ENCODE measurements at places on chromosomes 11 and 22.

DNA sequence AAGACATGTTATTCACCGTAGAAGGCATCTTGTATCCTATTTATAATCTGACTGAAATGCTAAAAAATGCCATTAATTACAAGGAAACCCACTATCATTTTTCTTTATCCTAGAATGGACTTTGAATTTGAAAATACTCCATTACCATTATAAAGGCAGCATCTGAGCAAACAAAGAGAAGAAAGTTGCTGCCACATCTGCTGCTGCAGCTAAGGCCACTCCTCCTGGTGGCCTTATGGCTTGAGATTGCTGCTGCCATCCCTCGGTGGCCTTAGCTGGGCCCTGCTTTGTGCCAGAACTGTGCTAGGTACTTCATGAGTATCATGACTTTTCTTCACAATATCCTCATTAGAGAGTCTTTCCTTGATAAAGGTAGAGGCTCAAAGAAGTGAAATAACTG, 1210.1 kb upstream of the TENM4 start:
- no peak for DNase-seq

- no peak for DNase-seq
Measured at GRCh38 chr11:130042093-130042591, 27.6 kb upstream of the APLP2 start.

- DNase-seq, result no peak
Measured at GRCh38 chr11:15757048-15757698, 599.2 kb downstream of the SOX6 start.

- no peak for DNase-seq
Measured at GRCh38 chr22:35229865-35230264, 27.4 kb upstream of the HMGXB4 start.

DNA sequence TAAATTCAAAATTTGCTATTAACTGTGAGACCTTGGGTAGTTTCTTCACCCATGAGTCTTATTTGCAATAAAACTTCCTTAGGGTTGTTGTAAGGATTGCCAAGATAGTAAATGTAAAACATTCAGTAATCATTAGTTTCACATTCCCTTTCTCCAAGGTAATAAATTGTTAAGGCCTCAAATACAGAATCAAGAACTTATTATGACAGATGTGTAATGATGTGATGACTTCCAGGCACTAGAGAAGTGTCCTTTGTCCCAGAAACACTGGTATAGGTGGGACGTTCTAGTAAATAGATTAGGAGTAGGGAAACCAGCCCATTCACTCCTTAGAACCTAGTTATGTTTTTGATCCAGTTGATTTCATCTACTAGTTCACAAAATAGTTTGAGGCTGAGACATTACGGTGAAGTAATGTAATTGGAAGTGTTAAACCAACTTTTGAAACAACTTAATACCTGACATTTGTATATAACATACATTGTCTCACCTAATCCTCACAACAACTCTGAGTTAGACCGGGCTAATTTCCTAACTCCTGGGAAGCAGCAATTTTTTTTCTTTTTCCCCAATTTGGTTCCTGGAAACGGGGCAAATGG, 25.5 kb downstream of the CTNND1 start:
- no peak for DNase-seq

DNA sequence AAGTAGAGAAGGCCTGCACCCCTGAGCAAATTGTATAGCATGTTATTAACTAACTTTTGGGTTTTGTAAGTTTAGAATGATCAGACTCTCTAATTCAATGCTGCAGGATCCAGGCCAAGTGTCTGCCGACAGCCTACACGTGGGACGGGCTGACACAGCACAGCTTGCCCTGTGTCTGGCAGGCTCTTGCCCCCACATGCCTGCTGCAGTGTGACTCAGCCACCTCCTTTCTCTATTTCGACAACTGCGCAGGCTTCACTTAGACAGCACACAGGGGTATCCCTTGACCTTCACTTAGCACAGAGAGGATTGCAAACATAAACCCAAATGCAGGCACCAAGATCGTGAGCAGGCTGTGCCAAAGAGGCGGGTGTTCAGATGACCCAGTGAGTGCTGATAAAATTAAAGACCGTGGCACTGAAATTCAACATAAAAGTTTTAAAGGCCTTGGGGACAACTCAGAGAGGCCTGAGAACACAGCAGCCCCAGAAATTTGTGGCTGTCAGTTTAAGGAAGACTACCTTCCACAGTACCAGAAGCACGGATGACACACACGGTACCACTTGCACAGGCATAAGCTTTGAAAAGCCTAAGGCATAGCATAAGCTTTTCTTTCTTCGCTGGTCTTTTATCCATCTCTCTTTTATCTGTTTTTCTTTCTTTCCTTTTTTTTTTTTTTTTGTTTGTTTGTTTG, 37.8 kb downstream of the SCN3B start:
- no peak for DNase-seq

DNA sequence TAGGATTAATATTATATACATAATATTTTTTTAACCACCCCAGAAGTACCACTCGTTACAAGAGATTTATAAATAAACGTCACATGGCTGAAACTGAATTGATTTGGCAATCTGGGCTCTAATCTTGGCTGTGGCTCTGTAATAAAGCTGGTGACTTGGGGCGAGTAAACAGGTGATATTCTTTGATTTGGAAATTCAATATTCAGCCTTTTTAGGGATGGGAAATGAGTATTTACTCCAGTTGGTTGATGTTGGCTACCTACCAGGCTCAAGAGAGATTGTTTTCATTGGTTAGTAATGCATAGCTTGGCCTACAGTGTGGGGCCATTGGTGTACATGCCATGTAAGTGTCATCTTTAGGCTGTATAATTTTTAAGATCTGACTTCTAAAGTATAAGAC, 117.7 kb upstream of the SORL1-AS1 start:
- DNase-seq, result no peak

DNA sequence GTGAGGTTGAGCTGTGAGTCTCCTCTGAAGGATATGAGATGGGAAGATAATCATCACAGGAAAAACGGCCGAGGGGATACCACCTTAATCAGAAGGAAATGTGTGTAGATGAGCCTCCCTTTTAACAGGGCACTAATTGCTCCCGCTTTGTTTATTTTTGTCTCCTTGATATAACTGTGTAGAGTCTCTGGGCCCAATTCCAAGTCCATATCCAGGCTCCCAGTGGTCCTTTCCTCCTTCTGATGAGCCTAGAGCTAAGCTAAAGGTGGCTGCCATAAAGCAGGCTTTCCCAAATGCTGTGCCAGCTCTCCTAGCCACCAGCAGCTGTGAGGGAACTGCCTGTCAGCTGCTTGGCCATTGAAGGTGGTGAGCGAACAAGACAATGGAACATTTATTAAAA, 17.1 kb upstream of the CCDC90B start:
- no peak for DNase-seq

- DNase-seq, result no peak
Measured at GRCh38 chr22:45563362-45564040, 60.8 kb downstream of the FBLN1 start.

Data from stimulated activated CD8-positive, alpha-beta memory T cell treated with anti-CD3 and anti-CD28 coated beads, Interleukin-4, amount 100 ng/mL, for 1 hour (primary cell).